ENCODE measurements at places on chromosomes 6 and 20.

DNA sequence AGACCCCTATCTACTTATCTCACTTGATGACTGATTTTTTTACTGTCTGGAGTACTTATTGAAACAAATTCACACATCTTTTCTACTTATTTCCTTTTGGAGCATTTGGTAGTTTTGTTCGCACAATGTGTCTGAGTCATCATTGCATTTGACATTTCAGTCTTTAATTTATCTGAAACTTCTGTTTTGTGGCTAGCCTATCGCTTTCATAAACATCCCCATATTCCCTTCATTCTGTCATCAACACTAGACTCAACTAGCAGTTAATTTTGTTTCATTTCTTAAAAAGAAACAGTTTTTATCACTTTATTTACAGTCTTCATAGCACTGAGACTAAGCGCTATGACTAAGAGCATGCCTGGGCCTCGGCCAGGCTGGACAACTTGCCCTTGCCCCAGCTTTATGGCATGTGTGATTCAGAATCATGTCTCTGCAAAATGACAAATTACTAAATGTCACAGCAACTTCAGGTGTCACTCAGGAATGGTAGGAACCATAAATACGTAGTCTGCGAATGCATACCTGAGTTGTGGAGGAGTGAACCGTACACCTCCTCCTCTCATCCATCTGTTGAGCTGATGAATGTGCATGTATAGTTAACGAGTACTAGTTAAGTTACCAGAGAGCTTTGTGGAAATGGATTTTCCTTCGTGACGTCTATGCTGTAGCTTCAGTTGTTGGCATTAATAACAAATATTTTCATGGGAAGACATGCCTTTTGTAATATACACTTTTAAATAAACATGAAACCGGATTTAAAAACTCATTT, 16.2 kb downstream of the L3MBTL3 start:
- DNase-seq = peak; percentile 51

- DNase-seq = no peak
These were observed 238.8 kb downstream of the TSHZ2 start for GRCh38 chr20:53210931-53211330.

DNA sequence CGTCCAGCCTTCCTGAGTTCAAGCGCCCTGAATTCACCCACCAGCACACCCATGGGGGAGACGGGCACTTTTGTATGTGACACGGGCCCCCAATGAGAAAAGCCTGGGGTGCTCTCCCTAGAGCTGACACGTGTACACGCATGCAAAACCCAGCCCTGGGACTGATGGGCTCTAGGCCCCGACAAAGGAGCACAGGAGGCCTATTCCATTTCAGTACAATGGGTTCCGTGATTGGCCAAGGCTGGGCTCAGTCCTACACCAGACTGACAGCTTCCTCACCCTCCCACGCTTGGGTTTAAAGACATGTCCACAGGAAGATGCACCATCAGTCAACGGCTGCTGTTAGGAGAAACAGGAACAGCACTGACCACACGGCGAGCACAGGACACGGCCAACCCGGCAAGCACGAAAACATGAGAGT, 8.8 kb downstream of the ZBTB46 start:
- DNase-seq = no peak

DNA sequence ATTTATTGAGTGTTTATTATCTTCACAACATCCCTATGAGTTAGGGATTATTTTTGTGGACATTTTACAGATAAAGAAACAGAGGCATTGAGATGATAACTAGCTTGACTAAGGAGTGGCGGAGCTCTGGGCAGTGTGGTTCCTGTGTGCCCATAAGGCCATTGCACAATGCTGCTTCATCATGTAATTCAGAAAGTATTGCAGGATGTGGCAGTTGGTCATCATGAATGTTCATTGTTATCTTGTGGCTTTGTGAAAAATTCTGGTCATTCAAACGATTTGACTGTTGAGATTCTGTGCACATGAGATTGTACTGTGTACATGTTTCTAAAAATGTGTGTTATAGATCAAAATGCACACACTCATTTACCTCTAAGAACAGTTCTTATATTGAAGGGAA, 150.8 kb downstream of the ESR1 start:
- DNase-seq = no peak

DNA sequence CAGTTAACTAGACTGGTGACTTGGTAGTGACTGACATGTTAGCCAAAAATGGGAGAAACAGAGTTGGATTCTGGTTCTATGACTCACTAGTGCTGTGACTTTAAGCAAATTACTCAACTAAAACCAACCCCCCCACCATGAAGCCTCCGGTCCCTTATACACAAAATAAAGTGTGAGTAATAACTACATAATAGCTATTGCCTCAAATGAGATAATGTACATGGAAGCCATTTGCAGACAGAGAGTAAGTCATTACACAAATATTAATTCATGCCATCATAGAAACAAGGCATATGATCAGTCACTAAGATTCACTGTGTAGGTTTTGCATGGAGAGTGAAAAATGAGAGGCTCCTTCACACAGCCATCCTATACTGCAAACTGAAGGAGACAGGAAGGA, 111.9 kb downstream of the HIVEP2 start:
- no peak for DNase-seq

- DNase-seq = no peak
These were observed 110.2 kb upstream of the RREB1 start for GRCh38 chr6:6997263-6998193.

All from activated T-cell treated with anti-CD3 and anti-CD28 coated beads, Interleukin-2, amount 50 U/mL, for 24 hours (primary cell).